Stimulated activated CD8-positive, alpha-beta memory T cell treated with anti-CD3 and anti-CD28 coated beads, Interleukin-2, amount 100 ng/mL, for 1 hour (primary cell): ENCODE measurements at places on chromosomes 7 and 10.

GRCh38 chr7:131741446-131741845, 185.0 kb upstream of the PODXL start:
- DNase-seq: no peak

DNA sequence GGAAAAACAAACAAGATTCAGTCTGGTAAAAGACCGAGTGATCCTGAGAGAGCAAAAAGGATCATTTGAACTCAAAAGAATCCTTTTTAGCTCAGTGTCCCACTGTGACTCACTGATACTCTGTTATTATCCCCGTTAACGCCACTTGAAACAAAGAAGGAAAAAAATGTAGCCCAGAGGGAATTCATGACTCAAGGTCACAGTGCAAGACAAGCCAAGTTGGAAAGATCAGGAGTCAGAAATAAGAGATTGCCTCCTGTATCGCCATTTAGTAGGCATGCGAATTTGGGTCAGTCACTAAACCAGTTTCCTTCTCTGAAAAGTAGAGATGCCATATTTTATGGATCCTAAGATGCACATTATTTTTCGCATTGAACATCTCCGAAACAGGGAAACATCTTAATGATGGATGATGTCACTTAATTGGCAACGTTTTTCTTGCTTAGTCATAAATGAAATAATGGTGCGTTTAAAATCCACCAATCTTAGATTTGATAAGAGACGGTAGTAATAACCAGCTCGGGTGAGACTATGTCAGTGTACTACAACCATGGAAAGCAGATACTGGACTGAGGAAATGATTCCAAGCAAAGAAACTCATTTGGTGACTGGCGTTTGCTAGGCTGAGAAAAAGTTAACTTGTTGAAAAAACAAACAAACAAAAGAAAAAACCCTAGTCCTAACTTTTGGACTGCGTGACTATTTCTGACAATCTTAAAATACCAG, 502.0 kb upstream of the CELF2 start:
- DNase-seq: no peak

- no peak for DNase-seq
Measured at GRCh38 chr10:75744261-75744660, 312.8 kb downstream of the LRMDA start.

- no peak for DNase-seq
Measured at GRCh38 chr7:1140476-1141104, 19.4 kb downstream of the ZFAND2A start.

- DNase-seq: no peak
Measured at GRCh38 chr10:12631216-12631615, 281.9 kb downstream of the CAMK1D start.

DNA sequence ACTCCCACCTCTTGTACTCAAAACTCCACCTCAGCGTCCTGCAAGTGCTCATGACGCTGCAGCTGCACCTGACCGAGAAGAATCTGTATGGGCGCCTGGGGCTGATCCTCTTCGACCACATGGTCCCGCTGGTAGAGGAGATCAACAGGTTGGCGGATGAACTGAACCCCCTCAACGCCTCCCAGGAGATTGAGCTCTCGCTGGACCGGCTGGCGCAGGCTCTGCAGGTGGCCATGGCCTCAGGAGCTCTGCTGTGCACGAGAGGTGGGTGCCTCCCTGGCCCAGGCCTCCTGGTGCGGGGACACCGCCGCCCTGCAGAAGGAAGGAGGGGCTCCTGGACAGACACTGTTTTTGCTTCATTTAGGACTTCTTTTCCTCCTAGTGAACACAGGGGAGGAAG, 10.3 kb downstream of the INTS15 start:
- DNase-seq: no peak

DNA sequence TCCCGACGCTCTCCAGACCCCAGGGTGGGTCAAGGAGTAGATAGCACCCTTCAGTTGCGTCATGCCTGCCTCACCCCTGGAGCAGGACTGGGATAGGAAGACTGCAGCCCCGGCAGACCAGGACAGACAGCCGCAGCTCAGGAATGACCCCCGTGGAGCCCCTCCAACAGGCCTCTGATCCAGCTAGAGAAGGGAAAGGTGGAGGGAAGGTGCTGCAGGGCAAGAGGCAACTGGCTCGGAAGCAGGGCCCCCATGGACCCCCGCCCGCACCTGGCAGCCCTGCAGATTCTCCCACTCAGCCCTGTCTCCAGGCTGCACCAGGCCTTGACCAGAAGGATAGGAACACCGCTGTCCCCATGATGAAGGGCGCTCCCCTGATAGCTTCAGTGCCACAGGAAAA, 7.7 kb downstream of the KCNH2 start:
- DNase-seq: no peak

GRCh38 chr10:3494131-3494837, 290.7 kb downstream of the KLF6 start:
- DNase-seq: no peak

DNA sequence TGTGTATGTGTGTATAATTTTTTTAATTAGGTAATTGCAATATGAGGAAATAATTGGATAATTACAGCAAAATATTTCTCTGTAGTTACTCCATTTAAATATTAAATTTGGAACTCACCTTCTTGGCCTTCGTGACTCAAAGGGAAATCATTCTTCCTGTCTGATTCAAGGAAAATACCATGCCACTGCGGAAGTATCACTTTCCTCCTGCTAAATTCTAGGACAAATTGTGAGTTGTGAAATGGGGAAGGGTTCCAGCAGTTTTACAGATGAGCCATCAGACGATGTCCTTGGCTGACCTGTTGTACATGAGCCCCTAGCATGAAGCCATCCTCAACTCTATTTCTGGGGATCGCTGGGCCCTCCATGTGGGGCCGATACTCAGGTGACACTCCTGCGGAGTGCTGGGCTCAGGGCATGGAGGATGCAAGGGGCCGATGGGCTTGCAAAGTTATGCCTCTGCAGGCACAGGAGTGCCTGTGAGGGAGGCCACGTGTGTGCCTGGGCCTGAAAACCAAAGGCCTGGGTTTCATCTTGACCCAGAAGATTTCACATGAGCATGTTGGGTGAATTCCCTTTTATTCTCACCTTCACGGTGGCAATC, 179.6 kb upstream of the TCERG1L start:
- no peak for DNase-seq

DNA sequence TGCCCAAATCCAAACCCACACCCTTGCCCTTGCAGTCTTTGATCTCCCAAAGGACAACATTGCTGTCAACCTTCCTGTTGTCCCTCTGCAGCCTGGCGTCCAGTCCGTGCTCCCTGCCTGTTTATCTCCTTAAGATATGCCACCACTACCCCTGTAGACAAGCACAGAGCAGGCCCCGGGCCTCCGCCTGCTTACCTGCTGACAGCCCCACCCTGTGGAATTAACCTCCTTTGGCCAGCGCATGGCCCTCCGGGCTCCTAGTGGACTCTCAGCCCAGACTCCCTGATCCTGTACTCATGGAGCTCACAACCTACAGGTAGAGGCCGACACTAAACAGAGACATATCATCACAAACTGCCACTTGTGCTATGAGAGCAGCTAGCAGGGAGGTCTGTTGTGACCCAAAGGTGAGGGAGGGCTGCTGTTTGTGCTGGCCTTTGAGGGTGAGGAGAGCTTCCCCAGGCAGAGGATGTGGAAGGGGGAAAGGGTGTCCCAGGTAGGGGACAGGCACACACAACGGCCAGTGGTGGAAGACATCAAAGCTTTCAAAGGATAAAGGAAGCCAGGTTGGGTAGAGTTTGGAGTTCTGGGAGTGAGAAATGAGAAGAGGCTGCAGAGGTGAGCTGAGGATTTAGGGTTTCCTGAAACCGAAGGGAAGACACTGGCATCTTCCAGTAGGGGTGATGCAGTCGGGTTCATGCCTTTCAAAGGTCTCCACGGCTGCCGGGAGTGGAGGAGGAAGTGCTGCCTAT, 174.5 kb upstream of the ZMIZ1 start:
- no peak for DNase-seq

- no peak for DNase-seq
Measured at GRCh38 chr7:110774071-110774470, 316.9 kb upstream of the LRRN3 start.

GRCh38 chr10:124053971-124054370, 39.4 kb downstream of the CHST15 start:
- DNase-seq: no peak

- DNase-seq: no peak
Measured at GRCh38 chr10:31426401-31426800, 107.4 kb downstream of the ZEB1 start.

DNA sequence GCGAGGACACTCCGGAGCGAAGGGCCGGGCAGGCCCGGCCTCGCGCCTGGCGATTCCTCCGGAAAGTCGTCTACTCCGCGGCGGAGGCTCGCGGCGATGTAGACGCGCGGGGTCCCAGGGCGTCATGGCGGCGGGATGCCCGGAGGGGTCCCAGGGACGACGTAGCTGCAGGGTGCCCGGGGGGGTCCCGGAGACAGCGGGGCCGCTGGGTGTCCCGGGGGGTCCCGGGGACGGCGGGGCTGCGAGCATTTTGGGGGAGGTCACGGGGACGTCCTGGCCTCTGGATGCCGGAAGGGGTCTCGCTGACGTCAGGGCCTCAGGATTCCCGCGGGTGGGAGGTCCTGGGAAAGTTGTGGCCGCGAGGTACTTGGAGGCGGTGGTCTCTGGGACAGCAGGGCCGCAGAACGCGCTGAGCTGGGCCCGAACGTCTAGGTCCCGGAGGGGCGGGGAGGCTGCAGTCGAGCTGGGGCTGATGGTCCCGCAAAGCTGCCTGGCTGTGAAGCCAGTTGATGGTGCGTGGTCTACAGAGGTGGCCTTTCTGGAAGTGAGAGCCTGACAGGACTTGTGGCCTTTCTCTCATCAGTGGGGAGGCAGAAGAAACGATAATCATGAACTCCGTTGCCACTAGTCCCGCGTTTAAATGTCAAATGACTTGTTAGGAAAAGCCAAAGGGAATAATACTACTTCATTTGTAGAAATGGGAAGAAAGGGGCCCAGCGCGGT, 637 bp downstream of the HSPA14 start:
- DNase-seq: no peak

DNA sequence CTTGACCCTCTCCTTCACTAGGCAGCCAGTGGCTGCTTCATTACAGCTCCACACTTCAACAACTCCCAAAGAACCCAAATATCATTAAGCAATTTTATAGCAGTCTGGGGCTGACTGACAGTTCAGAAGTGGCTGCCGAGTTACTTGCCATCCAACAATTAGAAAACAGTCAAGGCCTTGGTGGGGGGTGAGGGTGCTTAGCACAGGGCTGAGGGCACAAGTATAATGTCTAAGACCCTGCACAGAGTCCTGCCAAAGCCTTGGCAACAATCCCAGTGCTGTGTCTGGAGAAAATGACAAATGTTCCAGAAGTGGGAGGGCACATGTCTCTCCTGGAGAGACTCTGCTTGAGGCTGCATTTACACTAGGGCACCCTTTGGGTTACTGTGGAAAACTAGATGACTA, 71.1 kb downstream of the CXCL12 start:
- no peak for DNase-seq

DNA sequence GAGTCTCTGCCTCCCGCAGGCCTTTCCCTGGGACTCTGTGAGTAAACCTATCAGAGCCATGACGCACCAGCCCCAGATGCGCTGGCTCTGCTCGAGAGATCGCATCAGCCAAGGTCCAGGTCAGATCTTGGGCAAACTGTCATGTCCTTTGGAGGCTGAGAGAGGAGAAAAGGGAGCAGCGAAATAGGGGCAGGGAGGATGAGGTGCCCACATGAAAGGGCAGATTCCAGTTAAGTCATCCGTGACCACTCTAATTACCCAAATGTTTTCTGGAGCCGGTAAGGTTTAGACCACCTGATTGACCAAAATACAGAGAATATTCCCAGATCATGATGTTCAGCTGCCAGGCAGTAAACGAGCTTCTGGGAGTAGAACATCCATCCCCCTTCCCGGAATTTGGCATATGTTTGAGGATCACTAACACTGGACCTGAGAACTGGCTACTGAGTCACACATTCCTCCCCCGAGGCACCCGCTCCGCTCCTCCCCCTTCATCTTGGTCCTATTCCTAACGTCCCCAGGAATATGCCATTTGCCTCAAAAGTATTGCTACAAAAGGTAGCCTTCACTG, 88.0 kb downstream of the FGFR2 start:
- DNase-seq: no peak

GRCh38 chr7:34991938-34992840, 45.1 kb downstream of the DPY19L1 start:
- peak; percentile 20 for DNase-seq

GRCh38 chr10:106830006-106830405, 334.5 kb downstream of the SORCS1 start:
- no peak for DNase-seq

DNA sequence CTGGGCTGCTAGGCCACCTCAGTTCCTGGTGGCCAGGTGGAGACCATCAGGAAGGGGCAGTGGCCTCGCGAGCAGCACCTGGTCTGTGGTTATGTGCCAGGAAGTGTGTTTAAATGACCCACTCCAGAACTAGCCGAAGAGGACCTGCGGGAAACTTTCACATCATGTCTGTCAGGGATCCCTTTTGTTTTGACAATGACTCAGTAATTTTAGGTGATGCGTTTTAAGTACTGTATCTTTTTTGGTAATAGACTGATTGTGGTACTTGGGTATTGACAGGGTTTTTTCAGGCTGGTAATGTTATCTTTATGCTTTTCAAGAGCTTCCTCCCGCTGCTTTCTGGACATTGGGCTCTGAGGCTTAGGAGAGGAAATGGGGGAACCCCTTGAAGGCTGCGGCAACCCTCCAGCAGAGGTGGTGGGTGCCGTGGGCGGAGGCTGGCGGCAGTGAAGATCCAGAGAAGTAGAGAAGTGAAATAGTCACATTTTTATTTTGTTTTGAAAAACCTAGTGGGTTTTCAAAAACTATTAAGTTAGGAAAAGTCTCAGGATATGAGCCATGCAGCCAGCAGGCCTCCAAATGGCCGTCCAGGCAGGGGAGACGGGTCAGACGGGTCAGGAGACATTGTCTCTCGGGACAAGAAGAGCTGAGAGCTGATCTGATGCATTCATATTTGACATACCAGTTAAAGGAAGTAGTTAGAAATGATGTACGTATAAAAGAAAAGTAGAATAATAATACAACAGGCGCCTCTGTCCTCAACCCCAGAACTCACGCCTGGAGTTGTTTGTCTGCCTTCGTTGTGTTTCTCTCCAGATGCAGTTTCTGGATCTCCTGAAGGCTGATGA, 27.7 kb downstream of the PPP2R2D start:
- DNase-seq: no peak

DNA sequence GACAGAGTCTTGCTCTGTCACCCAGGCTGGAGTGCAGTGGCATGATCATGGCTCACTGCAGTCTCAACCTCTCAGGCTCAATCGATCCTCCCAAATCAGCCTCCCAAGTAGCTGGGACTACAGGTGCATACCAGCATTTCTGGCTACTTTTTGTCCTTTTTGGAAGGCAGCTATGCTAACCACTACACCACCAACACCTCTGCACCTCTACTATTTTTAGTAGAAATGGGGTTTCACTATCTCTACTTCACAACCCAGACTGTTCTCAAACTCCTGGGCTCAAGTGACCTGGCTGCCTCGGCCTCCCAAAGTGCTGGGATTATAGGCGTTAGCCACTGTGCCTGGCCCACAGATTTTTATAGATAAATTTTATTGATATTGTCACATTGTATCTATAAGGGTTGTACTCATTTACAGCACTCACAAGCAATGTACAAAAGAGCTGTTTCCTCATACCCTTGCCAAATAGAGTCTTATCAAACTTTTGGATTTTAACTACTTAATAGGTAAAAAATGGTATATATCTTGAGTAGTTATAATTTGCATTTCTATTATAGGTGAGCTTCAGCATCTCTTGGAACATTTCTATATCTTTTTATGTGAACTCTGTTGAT, 23.7 kb downstream of the PRR15 start:
- DNase-seq: no peak

- no peak for DNase-seq
Measured at GRCh38 chr10:71246591-71247413, 34.4 kb downstream of the UNC5B start.

GRCh38 chr10:99612167-99612831, 7.9 kb downstream of the SLC25A28 start:
- DNase-seq: no peak
